ENCODE measurements at places on chromosomes 16 and 17.

DNA sequence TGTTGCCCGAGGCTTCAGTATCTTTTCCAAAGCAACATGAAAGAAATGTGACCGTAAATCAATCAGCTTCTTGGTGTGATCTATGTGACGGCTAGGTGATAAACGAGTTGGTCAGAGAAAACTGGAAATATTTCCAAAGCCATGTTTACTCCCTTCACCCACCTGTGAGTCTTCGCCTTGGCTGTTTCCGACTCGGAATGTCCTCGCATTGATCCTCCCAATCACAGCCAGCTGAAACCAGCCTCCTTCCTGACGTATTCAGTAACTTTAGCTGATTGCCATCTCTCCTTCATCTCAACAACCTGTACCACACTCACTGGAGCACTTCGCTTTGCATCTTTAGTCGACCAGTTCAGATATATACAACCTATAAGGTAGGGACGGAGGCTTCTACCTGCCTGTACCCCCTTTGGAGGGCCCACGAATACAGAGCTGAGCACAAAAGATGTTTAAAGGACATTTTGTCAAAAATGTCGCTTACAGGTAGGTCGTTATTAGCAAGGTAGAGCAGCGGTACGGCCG lies 705 bp downstream of the KRABD2 start:
- no peak for DNase-seq

GRCh38 chr17:76106703-76107102 lies 3.1 kb upstream of the EXOC7 start:
- DNase-seq = no peak

GRCh38 chr17:69428252-69428980 lies 13.9 kb downstream of the MAP2K6 start:
- no peak for DNase-seq

DNA sequence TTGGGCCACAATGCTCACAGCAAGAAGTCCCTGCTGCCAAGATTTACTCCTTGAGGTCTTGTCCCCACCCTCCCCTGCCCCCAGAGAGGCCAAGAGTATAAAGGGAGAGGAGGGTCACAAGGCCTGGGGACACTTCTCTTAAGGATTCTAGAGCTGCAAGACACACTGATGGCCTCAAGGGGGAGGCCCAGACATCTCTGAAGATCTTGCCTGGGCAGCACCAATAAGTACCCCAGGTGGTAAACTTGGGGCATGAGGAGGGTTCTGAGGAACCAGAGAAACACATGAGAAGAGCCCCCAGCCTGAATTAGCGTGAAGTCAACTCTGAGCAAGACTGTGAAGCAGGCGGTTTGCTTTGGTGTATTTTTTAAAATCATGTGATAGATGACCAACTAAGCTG lies 26.8 kb upstream of the MTMR4 start:
- DNase-seq = no peak

GRCh38 chr16:65185241-65185778 lies 63.4 kb upstream of the CDH11 start:
- no peak for DNase-seq

DNA sequence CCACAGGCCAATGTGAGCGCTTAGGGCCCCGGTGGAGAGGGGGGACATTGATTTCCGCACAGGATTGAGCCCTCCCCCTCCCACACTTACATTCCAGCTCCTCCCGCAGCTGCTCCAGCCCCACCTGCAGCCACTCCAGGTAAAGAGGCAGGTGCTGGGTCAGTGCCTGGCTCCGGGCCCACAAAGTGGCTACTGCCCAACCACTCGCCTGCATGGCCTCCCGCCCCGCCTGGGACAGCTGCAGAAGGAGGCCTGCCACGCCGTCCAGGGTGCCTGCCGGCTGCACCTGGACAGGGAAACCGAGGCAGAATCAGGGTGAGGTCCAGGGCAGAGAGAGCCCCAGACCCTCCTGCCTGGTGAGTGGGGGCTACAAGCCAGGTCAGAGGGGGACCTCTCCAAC lies 46.3 kb downstream of the RMI2 start:
- DNase-seq = no peak

GRCh38 chr16:58024486-58025350 lies 836 bp upstream of the MMP15 start:
- DNase-seq = no peak

GRCh38 chr16:68230956-68231355 lies 5.0 kb downstream of the ESRP2 start:
- DNase-seq = no peak

DNA sequence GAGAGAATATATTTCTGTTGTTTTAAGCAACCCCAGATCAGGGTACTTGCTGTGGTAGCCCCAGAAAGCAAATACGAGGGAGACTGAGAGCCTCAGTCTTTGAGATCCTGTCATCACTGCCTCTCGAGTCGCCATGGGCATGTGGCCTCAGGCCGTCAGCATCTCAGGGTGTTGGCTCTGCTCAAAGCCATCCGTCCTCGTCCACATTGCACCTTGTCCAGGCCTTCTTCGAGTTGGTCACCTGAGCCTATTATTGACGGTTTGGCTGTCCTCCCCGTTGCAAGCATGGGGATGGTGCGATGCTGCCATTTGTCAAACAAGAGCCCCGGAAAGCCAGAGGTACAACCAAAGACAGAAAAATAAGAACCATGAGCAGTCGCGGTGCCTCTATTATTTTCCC lies 136.9 kb downstream of the IRF8 start:
- DNase-seq = no peak
